ENCODE measurements at places on chromosomes 1 and 21.

DNA sequence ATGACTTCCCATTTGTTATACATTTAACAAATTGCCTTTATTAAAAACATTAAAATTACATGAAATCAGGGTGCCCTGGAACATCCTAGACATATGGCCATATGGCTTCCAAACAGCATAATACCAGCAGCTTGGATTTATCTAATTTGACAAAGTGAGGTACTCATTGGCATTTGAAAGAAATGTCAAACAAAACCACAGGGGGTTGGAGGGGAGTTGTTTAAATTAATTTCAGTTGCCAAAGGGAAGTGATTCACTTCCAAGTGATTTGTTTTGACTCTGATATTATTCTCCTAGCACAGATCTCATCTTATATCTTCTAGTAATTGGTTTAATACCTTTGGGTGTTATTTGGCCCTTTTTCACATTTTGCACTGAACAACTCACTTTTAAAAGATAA, 24.5 kb upstream of the POU2F1 start:
- no peak for DNase-seq

DNA sequence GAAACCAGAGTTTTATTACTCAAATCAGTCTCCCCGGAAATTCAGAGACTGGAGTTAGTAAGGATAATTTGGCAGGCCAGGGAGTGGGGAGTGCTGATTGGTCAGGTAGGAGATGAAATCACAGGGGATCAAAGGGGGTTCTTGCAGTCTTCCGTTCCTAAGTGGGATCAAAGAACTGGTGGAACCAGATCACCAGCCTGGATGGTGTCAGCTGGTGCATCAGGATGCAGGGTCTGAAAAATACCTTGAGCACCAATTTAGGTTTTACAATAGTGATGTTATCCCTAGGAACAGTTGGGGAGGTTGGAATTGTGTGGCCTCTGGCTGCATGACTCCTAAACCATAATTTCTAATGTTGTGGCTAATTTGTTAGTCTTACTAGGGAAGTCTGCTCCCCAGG, 1.4 kb upstream of the CD101 start:
- DNase-seq: no peak

DNA sequence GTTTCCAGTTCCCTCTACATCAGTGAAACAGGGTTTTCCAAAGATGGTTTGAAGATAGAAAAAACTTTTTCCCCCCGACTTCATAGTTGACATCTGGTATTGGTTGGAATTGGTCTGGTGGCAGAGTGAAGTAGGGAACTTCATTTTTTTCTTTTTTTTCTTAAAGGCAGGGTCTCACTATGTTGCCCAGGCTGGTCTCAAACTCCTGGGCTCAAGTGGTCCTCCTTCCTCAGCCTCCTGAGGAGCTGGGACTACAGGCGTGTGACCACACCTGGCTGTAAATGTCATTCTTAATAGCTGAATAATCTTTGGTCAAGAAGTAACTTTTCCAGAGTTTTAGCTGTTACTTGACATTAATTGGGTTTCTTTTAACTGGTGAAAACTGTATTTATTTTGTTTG, 21.7 kb downstream of the ZBTB37 start:
- DNase-seq: no peak

DNA sequence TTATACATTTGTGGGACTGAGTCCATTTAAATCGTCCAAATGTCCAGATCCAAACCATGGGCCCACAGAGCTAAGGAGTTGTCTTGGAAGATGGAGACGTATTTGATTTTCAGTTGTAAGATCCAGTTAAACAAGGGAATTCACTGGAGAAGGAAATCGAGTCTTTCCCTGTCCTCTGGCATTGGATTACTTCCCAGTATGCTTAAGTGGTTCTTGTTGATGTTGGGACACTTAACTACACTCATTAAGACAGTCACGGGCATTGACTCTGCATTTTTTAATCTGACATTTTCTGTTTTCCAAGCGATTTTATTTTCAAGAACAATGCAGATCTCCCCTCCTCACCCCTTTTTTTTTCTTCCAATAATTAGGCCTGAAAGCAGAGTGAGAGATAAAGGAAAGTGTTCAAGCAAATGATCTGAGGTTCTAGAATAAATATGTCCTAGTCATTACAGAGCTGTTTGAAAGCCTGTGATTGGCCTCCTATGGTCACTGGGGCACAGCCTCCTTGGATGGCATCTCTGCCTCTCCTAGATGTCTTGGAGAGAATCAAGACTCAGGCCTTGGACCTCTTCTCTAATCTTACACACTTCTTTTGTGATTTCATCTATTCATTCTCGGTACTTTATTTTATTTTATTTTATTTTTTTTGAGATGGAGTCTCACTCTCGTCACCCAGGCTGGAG, 48.9 kb downstream of the CD247 start:
- DNase-seq: no peak

GRCh38 chr1:29802181-29803068, 566.1 kb downstream of the PTPRU start:
- no peak for DNase-seq

- no peak for DNase-seq
These were observed 7.4 kb downstream of the S100A9 start for GRCh38 chr1:153364766-153365666.
